ENCODE measurements at places on chromosomes 16 and 17. TPM values are rescaled to one million over a fixed set of nuclear protein-coding genes. Genes with fewer than 3 reads are reported as not detected.

CDH8 gene
- total RNA-seq: 3.0 TPM

LGALS9B gene
- not detected for total RNA-seq

KRT17 gene
- 6.9 TPM for total RNA-seq

EFNB3 gene
- 0.75 TPM for total RNA-seq

ZFP3 gene
- total RNA-seq: 0.17 TPM

ABAT gene
- 0.29 TPM for total RNA-seq

GLTPD2 gene
- total RNA-seq: not detected

TP53TG3F gene
- total RNA-seq: not detected

CRHR1 gene
- not detected for total RNA-seq

Measured in LHCN-M2 (cell line).